Midbrain (tissue), 1 donor: ENCODE measurements at places on chromosomes 6 and 20.
A peak's percentile ranks its signal among the peaks of the same experiment; 100 is the strongest.

GRCh38 chr6:56933650-56934049 is 21.3 kb upstream of the BEND6 start:
- peak; percentile 12 for DNase-seq

DNA sequence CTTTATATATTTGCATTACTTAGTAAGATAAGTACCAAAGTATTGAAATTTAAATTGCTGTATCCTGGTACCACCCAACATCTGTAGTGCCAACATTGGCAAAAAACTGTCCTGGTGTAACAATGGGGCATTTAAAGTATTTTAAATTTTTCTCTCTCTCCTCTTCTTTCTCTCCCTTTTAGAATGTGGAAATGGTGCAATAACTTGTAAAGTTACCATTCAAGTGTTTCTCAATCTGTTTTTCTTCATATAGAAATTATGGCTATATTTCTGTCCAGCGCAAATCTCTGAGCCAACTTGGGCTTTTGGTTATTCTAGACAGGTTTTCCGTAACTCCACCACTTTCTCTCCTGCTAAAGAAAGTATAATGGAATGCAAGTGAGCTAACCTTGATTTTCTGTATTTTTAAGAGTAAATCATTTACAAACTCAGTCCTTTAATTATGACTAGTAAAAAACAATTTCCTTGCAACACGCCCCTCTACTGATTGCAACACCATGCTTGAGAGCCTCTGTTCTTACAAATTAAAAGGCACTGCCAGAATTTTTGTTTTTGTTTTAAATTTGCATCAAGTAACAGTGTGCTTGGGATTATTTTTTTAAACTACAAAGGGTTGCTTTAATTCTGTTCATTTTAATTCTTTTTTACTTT is 324.2 kb upstream of the CITED2 start:
- DNase-seq: no peak

- peak; percentile 39 for DNase-seq
Observed at GRCh38 chr6:26198722-26199056, 111.5 kb downstream of the HFE start.

DNA sequence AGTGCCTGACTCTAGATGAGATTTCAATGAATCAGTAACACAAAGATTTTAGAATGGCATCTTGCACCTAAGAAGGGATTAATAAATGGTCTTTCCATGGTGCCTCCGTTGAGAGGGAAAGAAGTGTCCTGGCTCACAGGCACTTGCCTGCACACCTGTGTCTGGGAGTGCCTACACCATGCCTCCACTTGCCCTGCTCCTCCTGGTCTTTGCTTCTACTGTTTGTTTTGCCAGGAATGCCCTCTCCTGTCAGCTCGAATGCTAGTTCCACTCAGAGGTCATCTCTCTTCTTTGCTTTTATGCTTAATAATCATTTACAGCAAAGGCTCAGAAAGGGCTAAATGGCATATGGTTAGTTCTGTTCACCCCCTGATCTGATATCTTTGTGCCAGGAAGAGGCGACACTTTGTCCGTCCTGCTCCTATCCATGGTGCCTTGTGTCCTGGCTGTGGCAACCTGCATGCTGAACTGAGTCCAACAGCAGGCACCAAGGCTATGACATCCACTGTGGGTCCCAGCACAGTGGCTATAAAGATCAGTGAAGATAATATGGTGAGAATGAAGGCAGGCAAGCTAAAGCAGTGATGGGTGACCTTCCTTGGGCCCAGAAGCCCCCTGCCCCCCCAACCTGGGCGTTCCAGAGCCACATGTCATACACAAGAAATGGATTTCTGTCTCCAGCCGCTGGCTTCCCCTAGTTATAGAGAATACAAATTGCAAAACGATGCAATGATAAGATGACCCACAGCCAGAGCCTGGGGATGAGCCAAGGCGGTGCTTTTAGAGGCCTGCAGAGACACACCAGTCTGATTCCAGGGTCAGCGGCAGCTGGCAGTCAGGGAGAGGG is 1.4 kb downstream of the C6orf132 start:
- DNase-seq: no peak

- no peak for DNase-seq
Observed at GRCh38 chr6:157101166-157101565, 222.2 kb downstream of the TMEM242 start.

DNA sequence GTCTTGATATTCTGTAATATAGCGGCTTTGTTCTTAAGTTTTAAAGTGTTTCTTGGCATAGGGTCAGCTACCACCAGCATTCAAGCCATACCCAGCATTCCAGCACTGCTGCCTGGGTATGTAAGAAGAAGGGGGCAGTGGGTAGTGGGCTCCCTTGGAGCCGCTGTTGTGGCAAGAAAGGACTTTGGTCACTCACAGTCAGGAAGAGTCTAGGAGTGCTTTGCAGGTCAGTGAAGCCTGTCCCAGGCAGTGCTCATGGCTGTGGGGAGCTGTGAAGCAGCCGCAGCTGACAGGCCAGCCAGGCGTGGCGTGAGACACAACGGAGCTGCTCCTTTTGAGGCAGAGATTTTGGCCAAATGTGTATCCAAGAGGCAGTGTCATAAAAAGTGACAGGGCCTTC is 512.0 kb downstream of the CDKAL1 start:
- DNase-seq: no peak

DNA sequence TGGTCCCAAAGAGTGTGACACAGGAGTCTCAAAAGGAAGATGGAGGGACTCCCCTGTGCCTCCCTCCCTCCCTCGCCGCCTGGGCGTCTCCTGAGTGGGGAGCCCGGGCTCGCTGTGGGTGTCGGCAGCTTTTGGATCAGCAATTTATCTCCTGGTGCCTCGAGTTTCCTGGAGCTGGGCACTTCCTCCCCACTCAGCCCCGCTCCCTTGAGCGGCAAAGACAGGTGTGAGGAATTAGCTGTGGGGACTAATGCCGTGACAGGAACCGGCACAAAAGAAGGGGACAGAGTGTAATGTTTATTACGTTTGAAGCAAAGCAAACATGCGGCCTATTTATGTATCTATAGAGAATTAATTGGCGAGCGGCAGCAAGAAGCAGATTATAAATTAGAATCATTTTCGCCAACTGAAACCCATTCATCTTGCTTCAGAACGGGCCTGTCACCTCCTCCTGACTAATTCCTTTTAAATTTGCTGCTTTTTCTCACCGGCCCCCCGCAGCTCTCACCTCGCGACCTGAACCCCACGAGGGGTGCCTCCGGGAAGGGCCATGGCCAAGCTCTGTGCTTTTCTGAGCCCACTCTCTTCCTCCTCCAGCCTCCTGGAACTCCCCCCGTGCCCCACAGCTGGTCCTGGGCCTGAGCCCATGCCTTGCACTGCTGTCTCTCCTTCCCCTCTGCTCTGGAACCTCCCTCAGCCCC is 8.8 kb upstream of the CDH22 start:
- no peak for DNase-seq

- no peak for DNase-seq
Observed at GRCh38 chr6:37524025-37524969, 24.6 kb upstream of the CCDC167 start.

DNA sequence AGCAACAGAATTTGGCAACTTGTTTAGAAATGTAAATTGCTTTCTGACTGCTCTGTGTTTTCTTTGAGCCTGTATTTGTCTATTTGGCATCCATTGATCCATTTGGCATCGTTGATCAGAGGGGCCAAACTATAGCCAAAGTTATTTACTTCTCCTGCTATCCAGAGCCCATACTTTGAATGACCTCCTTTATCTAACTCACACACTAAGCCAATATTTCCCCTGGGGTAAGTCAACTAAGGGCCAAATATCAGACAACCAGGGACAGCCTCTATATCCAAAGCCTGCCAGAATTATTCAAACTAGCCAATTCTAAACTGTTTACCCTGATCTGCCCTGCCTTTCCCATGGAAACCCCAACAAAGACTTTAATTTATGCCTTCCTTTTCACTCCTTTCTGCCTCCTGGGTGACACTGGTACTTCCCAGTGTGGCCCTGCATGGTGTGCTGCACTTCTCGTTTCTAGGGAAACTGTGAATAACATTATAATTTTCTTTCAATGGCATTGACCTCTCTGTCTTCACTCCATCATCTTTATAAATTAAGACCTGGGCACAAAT is 19.8 kb upstream of the ZNF184 start:
- DNase-seq: peak; percentile 12

- DNase-seq: no peak
Observed at GRCh38 chr20:38173237-38174156, 8.4 kb upstream of the TGM2 start.

DNA sequence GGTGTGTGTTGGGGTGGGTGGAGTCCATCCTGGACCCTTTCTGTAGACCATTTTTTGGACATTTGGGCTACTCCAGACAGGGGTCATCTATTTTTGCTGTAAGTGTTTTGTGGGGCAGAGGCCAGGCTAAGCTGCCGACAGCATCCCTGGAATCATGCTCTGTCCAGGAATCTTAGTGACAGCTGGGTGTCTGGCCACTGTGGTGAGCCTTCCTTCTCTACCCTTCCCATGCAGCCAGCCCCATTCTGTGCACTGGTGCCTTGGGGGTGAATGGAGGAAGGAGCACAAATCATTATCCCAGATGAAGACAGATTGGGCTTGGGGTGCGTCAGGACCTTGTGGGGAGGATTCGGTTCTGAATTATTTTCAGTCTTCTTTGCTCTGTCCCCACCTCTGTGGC is 20.2 kb downstream of the TOX2 start:
- DNase-seq: no peak

DNA sequence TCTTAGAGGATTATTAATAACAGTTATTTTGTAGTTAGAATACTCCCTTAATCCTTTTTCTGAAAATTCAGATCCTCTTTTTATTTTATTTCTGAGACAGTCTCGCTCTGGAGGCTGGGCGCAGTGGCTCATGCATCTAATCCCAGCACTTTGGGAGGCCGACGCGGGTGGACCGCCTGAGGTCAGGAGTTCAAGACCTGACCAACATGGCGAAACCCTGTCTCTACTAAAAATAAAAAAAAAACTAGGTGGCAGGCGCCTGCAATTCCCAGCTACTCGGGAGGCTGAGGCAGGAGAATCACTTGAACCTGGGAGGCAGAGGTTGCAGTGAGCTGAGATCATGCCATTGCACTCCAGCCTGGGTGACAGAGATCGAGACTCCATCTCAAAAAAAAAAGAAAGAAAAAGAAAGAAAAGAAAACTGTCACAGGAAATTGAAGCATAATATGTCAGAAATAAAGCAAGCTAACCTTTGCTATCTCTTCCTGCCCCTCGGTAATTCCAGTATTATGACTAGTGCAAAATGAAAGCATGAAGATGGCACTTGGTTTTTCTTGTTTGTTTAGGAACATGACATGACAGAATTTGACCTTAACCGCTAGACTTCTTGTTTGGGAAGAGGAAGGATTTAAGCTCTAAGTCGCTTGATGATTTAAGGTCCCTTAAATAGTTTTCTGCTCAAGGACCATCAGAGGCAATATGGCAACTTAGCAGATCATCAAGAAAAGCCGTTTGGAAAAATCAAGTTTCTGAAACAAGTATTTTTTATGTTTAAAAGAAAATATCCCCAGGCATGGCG is 1.8 kb upstream of the RBM39 start:
- DNase-seq: no peak

GRCh38 chr20:47055699-47056369 is 161.2 kb downstream of the EYA2 start:
- no peak for DNase-seq

GRCh38 chr6:110876170-110876773 is 1.7 kb downstream of the AMD1 start:
- peak; percentile 86 for DNase-seq

GRCh38 chr6:129314575-129314974 is 395.4 kb downstream of the ARHGAP18 start:
- peak; percentile 14 for DNase-seq

- DNase-seq: peak; percentile 13
Observed at GRCh38 chr20:54014293-54014926, 56.0 kb downstream of the BCAS1 start.

- no peak for DNase-seq
Observed at GRCh38 chr6:128569732-128570679, 49.6 kb upstream of the PTPRK start.

DNA sequence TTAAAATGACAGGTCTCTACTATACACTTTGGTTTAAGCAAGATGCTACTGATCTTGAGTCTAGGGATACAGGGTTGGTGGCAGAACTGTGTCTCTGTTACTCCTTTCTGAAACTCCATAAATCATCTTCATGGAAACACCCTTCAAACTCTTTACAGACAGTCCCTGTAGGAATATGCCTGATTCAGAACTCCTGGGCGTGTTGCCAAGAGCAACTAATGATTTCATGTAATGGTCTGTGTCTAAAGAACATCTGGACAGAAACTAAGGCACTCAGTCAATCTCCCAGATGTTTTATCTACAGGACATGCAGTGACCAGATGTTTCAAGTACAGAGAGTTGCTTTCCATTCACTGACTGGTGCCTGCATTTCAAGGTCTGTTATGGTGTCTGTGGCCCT is 464.4 kb upstream of the CHD6 start:
- no peak for DNase-seq

- DNase-seq: no peak
Observed at GRCh38 chr6:16671302-16672289, 89.7 kb downstream of the ATXN1 start.

- no peak for DNase-seq
Observed at GRCh38 chr6:5102267-5102970, 17.3 kb downstream of the PPP1R3G start.

- no peak for DNase-seq
Observed at GRCh38 chr6:161194374-161194773, 79.5 kb downstream of the AGPAT4 start.

DNA sequence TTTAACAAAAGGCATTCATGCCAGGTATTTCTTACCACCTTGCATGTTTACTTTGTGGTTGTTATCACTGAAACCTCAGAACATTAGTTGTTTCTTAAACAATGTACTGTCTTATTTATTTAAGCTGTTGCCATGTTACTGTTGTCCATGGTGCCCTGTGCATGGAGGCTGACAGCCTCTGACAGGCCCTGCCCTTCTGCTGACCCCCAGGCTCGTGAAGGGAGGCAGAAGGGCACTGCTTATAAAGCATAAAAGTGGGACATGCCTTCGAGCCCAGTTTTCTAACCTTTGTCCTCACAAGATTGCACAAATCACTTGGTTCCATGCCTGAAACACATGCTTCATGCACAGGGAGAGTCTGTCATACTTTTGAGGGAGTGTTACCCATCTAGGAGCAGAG is 46.7 kb upstream of the CLIC5 start:
- no peak for DNase-seq

GRCh38 chr20:33377366-33377765 is 24.0 kb downstream of the CDK5RAP1 start:
- DNase-seq: no peak

DNA sequence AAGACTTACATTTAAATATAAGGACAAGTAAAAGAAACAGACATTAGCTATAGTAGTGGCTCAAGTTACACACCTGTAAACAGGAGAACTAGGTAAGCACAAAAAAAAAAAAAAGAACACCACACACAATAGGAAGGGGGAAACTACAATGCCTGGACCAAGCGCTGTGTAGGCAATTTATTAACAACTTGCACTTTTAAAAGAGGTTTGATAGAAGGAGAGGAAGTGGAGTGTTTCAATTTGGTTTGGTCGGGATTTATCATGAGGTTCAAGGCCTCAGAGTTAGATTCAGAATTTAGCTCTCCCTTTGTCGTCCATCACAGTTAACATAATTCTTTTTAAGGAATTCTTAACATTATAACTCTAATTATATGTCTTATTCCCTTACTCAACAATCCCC is 1.1 kb upstream of the USP49 start:
- no peak for DNase-seq
